DMS153 (cell line): ENCODE measurements at places on chromosomes 1 and 21.
A peak's percentile ranks its signal among the peaks of the same experiment; 100 is the strongest.

DNA sequence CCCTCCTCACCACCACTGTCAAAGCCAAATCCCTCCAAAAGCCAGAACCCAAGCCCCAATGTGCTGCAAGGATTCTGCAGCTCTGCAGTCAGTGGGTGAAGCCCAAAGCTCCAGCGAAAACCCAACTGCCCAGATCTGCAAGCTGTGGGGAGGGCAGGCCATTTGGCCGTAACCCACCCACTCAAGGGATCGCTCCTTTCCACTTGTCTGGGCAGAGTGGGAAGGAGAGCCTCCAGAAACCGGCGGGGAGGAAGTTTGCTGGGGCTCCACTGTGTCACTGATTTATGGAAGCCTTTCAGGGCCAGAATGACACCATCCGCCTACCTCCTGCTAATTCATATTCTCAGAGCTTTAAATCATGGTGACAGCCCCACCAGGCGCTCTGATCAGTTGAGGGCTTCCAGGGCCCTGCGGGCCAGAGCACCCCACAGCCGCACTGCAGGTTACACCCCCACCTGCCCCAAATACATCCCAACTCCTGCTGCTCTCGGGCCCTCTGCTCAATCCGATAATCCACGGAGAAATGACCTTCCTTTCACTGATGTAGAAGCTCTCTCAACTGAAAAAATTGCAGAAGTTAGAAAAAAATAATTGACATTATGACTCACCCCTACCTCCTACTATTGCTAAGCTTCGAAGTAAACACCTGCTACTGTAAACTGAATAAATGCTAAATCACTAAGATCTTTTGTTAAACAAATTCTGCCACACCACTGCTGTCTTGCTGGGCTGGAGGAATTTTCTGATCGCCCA, 40.6 kb upstream of the RAB4A start:
- peak; percentile 31 for DNase-seq

- peak; percentile 62 for DNase-seq
Measured at GRCh38 chr1:163054181-163054591, 15.0 kb upstream of the RGS4 start.

- DNase-seq: no peak
Measured at GRCh38 chr1:182080955-182081582, 19.6 kb upstream of the ZNF648 start.

DNA sequence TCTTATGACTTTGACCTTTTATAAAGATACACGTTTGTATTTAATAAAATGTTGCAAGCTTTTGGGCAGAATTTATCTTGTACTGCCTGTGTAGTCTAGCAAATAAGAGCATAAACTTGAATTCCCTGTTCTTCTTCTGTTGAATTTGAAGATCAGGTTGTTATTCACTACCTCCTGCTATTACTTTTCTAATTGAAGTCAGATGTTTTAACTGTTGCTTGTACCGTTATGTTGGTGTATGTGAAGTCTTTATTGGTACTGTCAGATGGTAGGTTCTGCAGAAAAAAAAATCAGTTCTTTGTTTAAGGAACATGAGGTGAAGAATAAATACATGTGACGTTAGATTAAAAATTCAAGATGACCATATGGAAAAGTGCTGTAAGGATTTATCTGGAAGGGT, 69.1 kb downstream of the DYRK1A start:
- DNase-seq: no peak

DNA sequence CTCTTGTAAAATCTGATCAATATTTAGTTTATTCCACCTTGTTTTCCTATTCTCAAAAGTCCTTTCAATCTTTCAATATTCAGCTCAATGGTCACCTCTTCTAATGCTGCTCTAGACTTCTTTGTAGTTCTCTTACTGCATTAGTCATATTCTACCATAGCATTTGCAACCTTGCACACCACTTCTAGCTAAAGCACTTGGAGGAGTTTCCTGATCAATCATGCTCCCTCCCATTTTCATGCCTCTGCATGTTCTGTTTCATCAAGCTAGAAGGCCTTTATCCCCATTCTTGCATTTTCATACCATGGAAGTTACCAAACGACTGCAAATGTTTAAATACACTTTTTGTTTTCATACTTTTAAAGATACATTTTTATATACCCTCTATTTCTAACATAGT, 72.1 kb downstream of the SLC5A9 start:
- no peak for DNase-seq

- no peak for DNase-seq
Measured at GRCh38 chr1:192980856-192981255, 78.3 kb downstream of the UCHL5 start.

DNA sequence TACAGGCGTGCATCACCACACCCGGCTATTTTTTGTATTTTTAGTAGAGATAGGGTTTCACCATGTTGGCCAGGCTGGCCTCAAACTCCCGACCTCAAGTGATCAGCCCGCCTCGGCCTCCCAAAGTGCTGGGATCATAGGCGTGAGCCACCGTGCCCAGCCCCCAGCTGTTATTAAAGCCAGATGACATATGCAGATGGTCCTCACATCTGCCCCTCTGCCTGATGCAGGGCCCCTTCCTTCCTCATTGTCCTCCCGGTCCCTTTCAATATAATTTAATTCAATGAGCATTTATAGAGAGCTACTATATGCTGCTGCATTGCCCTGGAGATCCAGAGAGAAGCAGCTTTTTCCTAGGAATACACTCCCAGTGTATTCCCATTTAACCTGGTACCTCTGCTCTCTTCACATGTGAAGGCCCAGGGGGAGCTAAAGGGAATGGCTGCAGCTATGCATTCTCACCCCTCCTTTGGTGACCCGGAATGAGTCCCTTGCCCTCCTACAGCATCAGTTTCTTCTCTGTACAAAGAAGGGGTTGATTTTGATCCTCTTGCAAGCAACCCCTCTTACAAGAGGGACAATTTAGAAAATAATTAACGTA, 55.6 kb downstream of the L1TD1 start:
- no peak for DNase-seq

DNA sequence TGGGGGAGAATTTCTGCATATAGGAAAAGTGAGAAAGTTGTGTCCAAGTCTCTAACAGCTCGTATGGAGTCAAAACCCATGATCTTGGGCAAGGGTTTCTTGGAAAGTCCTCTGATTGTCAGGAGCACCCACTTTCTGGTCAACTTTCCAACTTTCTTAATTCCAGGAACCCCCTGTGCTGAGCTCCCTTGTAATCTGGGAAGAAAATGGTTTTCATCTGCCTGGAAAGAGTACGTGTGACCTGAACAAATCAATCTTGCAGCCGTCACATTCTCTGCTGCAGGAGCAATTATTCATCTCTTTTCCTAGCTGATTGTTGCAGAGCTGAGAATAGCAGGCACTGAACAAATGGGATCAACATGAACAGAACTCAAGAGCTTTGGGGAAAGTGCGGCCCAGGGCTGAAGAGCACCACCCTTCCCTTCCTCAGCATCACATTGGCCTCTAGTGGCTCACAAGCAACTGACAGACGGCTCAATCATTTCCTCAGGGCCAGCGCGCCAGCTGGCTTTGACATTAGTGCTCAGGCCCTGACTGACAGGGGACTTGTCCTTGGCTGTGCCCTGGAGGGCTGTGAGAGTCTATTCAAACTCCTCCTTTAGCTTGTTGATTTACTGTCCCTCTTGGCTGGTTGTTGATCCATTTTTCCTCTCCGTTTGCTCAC, 295.2 kb downstream of the HLX start:
- no peak for DNase-seq

- DNase-seq: peak; percentile 8
Measured at GRCh38 chr1:51907079-51907702, 28.7 kb upstream of the NRDC start.

DNA sequence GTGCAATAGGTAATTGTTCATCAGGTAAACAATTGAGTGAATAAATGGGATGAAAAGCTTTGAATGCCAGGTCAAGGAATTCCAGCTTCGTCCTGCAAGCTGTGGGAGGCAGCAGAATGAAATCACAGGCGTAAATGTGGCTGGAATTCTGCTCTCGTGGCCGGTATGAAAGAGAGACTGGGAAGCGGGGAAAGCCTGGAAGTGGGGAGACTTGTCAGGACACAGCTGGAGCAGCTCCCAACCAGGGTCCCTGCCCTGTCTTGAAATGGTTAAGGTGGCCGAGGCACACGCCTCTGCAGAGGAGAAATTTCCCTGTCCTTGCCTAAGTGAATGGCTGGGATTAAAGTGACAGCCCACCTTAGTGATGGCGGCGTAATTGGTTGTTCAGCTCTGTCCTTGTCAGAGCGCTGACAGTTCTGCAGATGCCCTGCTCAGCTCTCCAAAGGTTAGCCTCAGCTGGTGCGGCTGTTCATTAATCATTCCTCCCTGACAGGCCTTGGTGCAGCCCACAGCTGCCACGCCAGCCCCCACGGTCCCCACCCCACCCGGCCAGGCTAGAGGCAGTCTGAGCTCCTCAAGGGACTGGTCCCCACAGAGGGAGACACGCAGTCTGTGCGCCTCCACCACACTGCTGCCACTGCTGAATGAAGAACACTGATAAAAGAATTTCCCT, 398.3 kb upstream of the POU3F1 start:
- DNase-seq: no peak

GRCh38 chr1:110872745-110873720, at the start of gene CD53:
CD53 (plus strand) TSS chr1:110873148; CDS start chr1:110891409, 18,261 bp downstream.
- no peak for DNase-seq

DNA sequence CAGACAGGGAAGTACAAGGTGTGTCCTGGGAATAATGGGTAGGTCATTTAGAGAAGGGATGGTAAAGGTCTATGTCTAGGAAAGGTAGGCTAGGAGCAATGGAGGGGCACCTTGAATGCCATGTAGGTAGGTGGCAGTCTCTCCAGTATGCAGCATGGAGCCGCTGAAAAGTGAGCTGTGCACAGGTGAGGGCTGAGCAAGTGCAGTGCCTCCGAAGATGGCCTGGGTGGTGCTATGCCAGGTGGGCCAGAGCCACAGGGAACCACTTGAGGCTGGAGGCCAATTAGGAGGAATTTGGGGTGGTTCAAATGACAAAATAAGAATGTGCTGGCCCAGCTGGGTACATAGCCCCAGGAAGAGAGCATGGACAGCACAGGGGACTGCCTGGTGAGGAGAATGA, 25.0 kb downstream of the RNU5D-1 start:
- DNase-seq: no peak

DNA sequence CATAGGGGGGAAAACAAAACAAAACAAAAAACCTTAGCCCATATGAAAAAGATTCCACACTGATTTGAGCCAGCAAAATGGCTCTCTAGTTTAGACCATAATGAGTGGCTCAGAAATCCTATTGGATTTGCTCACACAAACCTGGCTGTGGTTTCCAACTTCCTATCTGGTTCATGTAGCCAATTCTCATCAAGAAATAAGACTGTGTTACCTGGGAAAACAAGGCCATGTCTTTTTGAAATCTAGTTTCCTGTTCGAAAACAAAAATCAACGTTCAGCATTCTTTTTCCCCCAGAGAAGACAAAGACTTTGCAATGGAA, 69.2 kb downstream of the TBX15 start:
- no peak for DNase-seq

DNA sequence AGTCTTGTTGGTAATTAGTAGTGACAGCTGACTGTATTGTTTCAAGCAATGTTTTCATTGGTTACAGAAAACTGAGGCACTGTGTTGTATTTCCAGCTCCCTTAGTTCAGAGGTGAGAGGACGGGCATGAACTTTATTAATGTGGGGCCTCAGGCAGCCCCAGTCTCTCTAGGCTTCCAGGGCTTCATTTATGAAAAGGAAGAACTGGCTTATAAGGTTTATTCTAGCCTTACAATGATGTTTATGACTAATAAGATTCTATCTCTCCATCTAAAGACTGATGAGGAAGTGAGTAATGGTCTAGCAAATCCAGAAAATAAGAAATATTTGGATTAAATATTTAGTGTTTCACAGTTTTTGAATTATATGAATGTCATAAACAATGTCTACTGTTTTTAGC, 41.5 kb downstream of the CBS start:
- no peak for DNase-seq

GRCh38 chr1:222390181-222390580, 157.7 kb downstream of the HHIPL2 start:
- no peak for DNase-seq

- DNase-seq: no peak
Measured at GRCh38 chr1:51093581-51093980, 8.4 kb upstream of the C1orf185 start.

GRCh38 chr1:3346478-3346877, 108.0 kb upstream of the ARHGEF16 start:
- DNase-seq: no peak

- no peak for DNase-seq
Measured at GRCh38 chr1:248136811-248137210, 8.1 kb upstream of the OR2M5 start.

- no peak for DNase-seq
Measured at GRCh38 chr1:245118066-245118465, 36.7 kb upstream of the KIF26B start.

GRCh38 chr1:21825393-21825792, 13.3 kb downstream of the LDLRAD2 start:
- DNase-seq: no peak

GRCh38 chr21:17422931-17423330, 89.9 kb upstream of the CXADR start:
- DNase-seq: no peak

DNA sequence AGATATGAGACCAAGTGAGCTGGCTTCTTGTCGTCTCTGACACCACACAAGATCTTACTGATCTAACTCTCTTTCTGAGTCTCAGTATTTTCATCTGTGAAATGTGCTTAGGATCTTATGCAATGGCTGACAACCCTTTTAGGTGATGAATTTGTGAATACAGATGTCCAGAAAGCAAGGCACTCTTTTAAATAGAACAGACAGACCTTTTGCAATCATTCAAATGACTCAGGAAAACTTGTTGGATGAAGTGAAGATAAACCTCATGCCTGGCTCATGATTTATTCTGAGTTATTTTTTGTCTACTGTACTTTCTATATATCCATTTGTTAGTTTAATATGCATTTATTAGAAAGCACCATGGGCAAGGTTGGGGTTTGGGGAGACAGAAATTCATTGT, 411.3 kb downstream of the PTPRU start:
- DNase-seq: no peak

DNA sequence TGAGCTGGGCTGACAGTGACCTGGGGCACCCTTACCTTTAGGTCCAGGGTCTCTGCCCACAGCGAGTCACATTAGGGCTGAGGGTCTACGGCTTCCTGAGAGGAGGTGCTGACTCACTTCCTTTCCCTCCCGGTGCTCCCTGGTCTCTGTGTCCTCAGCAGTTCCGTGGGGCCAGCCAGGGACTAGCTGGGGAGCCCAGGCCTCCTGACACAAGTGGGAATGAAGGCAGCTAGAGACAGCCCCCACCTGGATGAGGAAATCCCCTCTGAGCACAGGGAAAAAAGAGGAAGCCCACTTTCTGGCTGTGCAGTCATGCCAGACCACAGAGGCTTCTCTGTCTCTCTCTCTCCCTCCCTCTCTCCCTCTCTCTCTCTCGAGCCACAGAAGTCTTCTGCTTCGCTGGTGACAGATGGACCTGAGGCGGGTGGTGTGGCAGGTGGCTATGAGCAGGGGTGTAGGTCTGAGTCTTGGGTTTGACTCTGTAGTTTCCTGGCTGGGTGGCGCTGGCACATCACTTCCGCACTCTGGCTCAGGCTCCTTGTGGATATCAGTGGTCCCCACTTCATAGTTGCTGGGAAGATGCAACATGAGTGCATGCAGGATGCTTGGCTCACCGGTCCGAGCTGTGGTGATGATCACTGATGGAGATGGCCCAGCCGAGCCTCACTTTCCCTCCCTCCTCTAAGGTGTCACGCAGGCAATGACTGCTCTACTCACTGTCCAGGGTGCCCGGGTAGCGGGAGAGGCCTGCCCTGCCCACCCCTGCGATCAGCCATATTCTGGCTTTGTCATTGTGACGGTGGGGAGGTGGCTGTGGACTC, 3.5 kb downstream of the SLC66A1 start:
- no peak for DNase-seq
